ENCODE measurements at places on chromosomes 11 and 22. TPM values are rescaled to one million over a fixed set of nuclear protein-coding genes. Genes with fewer than 3 reads are reported as not detected.

Gene DRD2
- not detected for total RNA-seq

DNA sequence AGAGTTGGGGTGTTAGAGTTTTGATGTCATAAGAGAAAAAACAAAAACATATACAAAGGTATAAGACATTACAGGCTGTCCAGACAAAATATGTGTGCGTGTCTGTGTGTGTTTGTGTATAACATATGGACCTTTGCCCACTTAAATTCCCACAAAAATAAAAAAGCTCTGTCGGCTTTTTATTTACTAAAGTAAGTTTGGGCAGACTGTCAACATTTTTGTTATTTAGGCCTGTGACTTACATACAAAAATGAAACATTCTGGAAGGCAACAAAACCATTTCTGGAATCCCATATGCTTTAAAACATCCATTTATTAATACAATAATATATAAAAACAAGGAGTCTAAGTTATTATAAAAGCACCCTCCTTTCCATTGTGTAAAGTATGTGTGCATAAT, 960.1 kb upstream of the FAT3 start:
- DNase-seq = no peak

DNA sequence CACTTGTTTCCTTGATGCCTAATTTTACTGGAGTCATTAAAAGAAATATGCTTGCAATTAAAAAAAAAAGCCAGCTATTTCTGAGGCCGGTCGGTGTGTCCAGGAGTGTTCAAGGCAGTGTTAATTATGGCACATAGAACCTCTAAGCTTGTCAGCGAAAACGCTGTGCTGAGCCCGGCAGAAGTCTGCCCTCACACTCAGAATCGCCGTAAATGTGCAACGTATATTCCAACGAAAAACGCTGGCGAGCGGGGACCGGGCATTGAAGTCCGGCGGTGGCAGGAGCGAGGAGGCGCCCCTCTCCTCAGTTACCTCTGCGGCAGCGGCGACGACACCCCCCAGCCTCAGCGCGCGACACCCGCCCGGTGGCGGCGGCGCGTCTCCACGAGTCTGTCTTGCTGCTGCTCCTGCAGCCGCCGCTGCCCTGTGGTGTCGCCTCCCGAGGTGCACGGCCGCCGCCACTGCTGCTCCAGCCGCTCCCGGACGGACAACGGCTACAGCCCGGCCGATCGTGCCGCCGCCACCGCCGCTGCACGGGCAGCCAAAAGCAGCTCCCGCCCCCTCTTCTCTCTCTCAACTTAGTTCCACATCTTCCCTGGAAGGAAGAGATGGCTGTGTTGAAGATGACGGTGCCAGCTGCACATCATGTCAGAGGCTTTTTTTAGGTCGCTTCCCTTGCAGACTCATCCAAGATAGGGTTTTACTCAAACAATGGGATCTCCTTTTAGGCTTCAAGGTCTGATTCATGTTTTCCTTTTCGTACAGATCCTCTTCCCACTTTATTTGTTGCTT, 56.0 kb downstream of the JAM3 start:
- peak; percentile 87 for DNase-seq

- no peak for DNase-seq
These were observed 59.3 kb upstream of the IZUMO1R start for GRCh38 chr11:94245121-94245520.

GRCh38 chr22:35972559-35972958, 56.1 kb downstream of the RBFOX2 start:
- no peak for DNase-seq

Gene ZNF202
- 4.1 TPM for total RNA-seq
